Vagina (tissue), 2 donors: ENCODE measurements at places on chromosomes 5 and 9.
A peak's percentile ranks its signal among the peaks of the same experiment; 100 is the strongest.

GRCh38 chr5:72293495-72294055 lies 26.5 kb downstream of the MRPS27 start:
- DNase-seq, result no peak

DNA sequence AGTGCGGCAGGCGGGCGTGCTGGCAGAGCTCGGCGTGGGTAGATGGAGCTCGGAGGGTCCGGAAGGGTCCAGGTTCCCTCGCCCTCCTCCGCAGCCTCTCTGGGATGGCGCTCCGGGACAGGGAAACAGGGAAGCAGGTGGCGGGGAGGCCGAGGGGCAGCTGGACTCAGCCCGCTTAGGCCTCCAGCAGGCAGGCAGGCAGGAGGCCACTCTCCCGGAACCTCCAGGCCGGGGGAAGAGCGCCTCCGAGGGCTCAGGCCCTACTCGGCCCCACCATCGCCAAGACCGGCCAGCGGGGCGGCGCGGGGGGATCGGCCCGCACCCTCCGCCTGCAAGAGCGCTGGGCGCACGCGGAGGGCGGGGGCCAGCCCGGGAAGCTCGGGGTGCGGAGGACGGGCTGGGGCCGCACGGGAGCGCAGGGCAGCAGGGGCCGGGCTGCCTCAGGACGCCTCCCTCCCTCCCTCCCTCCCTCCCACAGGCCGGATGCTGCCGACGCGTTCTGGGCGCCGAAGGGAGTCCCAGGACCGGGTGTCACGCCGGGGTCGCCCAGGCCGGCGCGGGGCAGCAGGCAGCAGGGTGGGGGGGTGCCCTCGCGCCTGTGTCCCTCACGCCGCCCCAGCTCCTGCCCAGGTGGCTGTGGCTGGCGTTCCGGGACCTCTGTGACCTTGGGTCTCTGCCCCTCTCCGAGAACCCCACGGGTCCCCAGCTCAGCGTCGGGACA lies 977 bp downstream of the MGAT4B start:
- DNase-seq, result peak; percentile 95

- no peak for DNase-seq
Observed at GRCh38 chr9:27487927-27488326, 36.2 kb upstream of the IFNK start.

DNA sequence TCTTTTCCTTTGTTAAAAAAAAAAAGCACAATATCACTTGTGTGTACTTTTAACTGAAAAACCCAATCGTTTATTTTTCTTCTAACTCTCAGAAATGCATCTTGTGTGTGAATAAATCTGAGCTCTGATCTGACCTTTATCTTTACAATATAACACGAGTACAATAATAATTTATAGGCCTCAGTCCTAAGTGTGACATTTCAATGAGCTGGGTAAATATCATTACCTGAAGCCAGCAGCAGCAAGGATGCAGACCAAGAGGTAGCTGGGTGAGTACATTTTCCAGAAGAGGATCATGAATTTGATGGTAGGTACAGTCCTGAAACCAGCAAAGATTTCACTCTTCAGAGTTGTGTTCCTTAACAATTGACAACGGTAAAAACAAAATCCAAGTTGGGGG lies 264.0 kb upstream of the KIF2A start:
- DNase-seq, result no peak

DNA sequence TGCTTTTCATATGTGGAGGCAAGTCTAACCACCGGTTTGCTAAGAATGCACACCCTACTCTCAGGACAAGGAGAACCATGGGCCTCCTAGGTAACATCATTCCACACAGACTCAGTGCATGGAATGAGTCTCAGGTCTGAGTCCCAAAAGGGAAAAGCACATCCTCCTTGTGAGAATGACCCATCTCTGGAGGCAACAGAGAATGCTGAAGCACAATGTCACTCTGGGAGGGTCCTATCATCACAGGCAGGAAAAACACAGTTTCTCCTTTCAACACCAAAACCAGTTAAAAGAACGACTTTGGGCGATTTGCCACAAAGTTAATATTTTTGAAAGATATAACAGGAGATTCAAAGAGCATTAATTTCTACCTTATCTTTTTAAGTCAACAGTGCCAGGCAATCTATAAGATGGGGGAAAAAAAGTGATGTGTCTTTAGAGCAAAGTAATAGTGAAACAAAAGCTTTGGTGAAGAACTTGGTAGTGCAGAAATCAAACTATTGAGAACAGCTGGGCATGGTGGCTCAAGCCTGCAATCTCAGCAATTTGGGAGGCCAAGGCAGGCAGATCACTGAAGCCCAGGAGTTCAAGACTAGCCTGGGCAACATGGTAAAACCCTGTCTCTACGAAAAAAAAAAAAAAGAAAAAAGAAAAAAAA lies 97.3 kb downstream of the OXCT1 start:
- no peak for DNase-seq

GRCh38 chr5:115542651-115543364 lies 1.8 kb downstream of the FEM1C start:
- DNase-seq, result no peak

DNA sequence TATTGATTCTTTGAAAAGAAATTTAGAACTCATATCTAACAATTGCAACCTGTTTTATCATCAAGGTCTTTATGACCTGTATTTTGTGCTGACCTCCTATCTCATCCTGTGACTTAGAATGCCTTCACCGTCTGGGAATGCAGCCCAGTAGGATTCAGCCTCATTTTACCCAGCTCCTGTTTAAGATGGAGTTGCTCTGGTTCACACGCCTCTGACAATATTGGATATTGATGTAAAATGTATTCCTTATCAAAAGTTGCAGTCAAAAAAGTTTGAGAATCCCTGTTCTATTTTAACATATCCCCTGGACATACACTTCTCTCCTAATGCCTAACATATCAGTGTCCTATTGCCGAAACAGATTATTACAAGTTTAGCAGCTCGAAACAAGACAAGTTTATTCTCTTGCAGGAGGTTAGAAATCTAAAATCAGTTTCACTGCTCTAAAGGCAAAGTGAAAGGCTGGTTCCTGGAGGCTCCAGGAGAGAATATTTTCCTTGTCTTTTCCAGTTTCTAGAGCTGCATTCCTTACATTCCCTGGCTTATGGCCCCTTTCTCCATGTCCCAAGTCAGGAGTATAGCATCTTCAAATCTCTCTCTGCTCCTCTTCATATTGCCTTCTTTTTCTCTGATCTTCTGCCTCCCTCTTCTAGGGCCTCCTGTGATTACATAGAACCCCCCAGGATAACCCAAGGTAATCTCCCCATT lies 31.5 kb upstream of the LVRN start:
- no peak for DNase-seq

GRCh38 chr9:129335464-129336129 lies 157.5 kb upstream of the IER5L start:
- DNase-seq, result no peak

DNA sequence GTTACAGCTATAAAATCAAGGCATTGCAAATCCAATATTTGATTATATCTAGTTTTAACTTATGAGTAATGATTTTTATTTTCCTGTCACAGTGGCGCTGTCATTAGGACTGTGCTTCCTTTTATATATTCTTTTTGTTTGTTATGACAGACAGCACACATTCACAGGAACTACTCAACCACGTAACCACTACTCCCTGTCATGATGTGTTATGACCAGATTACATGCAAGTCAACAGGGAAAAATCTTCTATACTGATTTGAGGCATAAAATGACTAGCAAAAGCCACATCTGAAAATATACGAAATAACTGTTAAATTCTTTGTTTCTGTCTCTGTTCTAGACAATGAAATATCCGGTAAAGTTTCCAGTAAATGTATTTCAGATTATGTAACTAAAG lies 25.4 kb downstream of the SREK1 start:
- DNase-seq, result no peak

DNA sequence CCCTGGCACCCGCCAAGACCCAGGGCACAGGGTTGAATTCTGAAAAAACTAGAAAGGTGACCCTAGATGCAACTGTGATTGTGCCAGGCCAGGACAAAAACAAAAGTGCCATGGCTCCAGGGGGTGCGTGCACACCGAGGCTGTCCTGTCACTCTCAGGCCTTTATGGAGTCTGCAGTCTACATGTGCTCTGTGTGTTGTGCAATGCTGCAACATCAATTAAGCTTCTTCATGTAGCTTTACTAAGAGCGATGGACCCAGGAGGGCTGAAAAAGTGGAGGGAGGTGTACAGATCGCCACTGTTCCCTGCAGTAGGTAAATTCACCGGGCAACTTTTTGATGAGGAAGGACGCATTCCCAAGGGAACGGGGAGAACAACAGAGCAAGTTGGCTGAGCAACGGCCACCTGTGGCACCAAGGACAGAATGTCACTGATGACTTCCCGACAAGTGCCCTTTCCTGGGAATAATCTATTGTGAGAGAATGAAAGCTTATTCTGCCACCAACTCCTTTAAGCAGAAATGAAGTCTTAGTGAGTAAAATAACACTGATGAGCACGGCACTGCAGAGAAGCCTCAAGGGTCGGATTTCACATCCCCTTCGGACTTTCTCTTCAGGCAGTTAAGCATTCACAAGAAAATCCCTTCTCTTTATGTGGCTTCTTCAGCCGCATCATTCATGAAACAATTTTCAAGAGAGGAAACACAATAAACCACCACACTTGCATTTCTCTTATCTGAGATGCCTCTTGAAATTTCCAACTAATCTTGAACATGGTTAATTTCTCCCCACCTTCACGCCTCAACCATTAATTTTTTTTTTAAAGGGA lies 149.6 kb downstream of the DROSHA start:
- DNase-seq, result no peak

DNA sequence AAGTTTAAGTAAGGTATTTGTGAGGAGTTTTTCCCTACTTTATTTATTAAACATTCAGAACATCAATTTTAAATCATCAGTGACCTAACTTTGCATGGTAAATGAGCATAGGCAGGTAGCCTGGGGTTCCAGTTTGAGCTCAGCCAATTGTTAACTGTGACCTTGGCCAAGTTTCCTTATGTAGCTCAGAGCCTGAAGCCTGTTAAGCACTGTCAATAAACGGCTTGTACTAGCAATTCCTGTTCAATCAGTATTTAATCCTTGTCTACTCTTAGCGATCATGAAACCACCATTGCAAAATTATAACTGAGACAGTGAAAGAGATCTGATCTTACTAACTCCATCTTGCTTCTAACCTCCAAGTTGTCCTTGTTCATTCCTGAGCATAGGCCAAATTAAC lies 4.7 kb upstream of the SOWAHA start:
- no peak for DNase-seq

GRCh38 chr5:1537603-1538154 lies 13.9 kb upstream of the LPCAT1 start:
- peak; percentile 65 for DNase-seq

GRCh38 chr5:68562308-68562707 lies 346.8 kb downstream of the PIK3R1 start:
- no peak for DNase-seq

- no peak for DNase-seq
Observed at GRCh38 chr5:108297042-108297601, 84.8 kb downstream of the FBXL17 start.

DNA sequence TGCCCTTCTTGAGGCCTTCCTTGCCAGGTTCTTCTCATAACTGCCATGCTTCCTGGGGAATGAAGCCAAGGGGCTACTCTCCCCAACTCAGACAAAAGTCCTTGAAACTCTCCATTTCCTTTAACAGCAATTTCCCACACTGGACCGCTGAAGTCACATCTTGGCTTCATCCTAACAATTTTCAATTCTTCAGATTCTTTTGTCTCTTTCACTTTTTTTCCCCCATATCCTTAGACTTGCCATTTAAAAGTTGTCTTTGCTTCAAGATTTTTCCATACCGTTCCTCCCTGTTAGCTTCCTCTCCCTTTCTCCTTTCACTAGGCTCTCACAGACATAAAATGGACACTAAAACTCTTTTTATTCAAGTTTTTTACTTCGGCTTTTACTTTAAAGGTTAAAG lies 93.1 kb upstream of the ITGA1 start:
- DNase-seq, result no peak

- DNase-seq, result no peak
Observed at GRCh38 chr9:12712532-12712931, 19.3 kb downstream of the TYRP1 start.

DNA sequence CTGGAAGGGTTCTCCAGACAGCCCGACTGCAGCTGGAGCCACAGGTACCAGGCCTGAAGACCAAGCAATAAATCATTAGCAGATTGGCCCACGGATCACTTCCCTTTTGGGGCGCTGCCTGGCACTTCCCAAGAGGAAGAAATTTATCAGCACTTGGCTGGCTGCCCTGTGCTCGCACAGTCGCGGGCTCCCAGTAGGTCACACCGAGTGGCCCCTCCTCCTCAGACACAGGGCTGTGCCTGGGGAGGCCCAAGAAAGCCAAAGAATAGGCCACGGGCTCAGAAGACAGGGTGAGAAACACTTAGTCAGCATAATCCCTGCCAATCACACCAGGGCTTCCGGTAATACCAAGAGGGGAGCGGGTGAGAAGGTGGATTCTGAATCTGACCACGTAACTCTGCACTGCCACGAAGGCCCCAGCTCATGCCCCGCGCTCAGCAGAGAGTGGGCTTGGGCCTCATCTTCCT lies 115.7 kb upstream of the MSX2 start:
- no peak for DNase-seq

DNA sequence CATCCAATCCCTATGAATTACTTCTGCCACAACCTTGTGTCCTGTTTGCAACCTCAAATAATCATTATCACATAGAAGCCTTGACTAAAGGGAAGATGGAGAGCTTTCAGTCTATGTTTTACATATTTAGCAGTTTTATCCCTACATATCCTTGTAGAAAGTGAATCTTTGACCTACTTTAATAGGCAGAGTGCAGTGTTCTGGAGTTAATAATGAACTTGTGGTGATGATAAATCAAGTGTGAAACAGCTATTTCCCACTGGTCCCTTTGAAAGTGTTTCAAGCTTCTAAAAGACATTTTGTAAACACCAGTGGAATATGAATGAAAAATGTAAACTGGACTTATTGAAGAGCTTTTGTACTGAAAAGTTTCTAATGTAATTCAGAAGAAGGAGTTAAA lies 406.7 kb downstream of the GABRG2 start:
- DNase-seq, result no peak

- DNase-seq, result no peak
Observed at GRCh38 chr9:116360016-116360415, 206.4 kb downstream of the PAPPA start.

DNA sequence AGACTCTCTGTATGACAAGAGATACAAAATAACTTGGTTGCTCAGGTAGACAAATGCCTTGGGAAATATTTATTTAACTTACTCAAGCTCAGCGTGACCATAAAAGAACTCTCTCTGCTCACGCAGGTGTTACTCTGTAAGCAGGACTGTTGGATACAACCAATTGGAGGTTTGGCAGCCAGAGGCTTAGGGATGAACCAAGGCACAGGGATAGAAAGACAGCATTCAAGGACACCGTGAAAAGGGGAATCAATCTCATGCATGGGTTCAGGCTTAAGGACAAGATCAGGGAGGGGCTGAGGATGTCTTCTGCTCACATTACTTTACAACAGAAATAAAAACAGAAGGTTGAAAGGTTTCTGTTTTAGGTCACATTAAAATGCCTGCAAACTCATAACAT lies 389.0 kb upstream of the BRINP1 start:
- no peak for DNase-seq
